ELF-1 (cell line): ENCODE measurements at places on chromosomes 1 and 21.

DNA sequence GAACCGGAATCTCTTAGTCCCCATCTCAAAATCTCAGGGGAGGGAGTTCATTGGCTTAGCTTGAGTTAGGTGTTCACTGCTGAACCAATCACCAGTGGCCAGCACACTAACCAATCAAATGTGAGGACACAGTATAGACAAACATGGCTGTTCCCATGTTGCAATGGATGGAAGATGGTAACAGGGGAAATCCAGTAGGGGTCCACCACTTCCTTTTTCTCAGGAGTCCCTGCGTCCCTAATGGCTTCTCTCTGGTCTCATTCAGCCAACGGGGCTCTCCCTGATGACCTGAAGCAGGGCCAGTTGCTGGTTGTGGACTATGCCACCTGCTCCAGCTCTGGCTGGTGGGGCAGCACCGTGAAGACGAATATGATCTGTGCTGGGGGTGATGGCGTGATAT lies 9.7 kb downstream of the CELA2B start:
- no peak for DNase-seq

- DNase-seq: no peak
Measured at GRCh38 chr1:211910913-211911485, 80.4 kb upstream of the LPGAT1 start.

DNA sequence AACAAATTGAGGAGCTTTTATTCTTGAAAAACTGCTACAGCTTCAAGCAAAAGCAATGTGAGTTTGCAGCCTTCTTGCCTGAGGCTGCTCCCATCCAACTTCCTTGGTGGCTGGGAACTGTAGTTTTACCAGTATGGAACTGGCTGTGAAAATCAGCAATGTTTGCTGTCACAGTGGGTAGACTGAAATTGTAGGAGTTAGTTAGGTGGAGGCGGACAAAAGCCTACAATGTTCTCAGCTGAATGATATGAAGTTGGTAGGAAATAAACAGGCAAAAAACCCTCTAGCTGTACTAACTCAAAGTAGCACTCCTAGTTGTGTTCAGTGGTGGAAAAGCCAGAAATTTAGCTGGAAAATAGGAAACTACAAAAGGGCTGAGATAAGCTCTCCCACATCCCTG lies 18.5 kb downstream of the HAX1 start:
- DNase-seq: no peak

GRCh38 chr1:29708796-29709703 lies 472.7 kb downstream of the PTPRU start:
- DNase-seq: peak; percentile 37

- no peak for DNase-seq
Measured at GRCh38 chr1:5811419-5811818, 180.8 kb downstream of the NPHP4 start.

GRCh38 chr1:231186356-231187115 lies 24.7 kb downstream of the TRIM67 start:
- DNase-seq: no peak
